ENCODE measurements at places on chromosomes 3 and 15.

- DNase-seq, result no peak
These were observed 194.6 kb downstream of the ADAMTSL3 start for GRCh38 chr15:83848315-83849050.

- no peak for DNase-seq
These were observed 5.9 kb downstream of the C3orf22 start for GRCh38 chr3:126552688-126553283.

- no peak for DNase-seq
These were observed 63.3 kb downstream of the RBM6 start for GRCh38 chr3:50003216-50003615.

DNA sequence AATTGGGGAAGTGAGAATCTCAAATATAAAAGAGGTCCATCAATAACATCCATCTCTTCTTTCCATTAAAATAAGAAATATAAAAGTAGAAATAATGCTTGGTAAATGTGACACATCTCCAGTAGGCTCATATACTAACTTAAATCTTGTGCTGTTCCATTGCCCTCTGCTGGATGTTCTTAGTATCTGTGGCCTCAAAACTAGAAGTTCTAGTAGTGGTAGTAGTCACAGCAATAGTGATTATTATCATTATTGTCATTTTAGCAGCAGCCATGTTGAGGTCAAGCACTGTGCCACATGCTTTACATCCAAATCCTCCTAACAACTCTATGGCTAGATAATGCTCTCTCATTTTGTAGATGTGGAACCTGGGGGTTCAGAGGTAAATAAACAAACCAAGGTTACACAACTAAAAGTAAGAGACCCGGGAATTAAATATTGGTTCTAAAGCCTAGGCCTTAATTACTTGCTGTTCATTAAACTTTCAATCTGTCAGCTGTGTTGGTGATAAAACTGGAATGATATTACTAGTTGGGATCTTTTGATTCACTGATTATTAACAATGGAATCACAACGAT, 20.2 kb upstream of the BTLA start:
- DNase-seq, result no peak

GRCh38 chr3:127211118-127212060, 18.5 kb downstream of the PRR23E start:
- DNase-seq, result no peak

DNA sequence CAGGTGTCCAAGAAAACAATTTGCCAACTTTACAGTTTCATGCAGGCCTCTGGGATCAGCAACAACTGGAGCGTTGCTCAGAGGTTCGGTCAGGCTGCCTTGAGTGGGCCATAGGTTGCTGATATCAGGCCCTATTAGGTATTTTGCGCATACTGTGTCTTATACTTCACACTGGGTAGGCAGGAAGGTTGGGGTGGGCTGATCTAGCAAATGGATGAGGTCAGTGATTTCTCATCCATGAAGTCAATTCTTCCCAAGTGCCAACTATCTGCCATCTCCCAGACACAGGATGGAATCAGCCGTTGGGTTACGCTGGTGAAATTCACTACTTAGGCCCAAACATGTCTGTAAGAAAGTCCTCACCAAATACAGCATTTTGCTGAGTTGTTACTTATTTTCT, 77.6 kb downstream of the SLC7A14 start:
- DNase-seq, result no peak

- DNase-seq, result no peak
These were observed 106.1 kb downstream of the WDR76 start for GRCh38 chr15:43932907-43933306.

- no peak for DNase-seq
These were observed 84.9 kb downstream of the MEIS2 start for GRCh38 chr15:37015451-37015850.

DNA sequence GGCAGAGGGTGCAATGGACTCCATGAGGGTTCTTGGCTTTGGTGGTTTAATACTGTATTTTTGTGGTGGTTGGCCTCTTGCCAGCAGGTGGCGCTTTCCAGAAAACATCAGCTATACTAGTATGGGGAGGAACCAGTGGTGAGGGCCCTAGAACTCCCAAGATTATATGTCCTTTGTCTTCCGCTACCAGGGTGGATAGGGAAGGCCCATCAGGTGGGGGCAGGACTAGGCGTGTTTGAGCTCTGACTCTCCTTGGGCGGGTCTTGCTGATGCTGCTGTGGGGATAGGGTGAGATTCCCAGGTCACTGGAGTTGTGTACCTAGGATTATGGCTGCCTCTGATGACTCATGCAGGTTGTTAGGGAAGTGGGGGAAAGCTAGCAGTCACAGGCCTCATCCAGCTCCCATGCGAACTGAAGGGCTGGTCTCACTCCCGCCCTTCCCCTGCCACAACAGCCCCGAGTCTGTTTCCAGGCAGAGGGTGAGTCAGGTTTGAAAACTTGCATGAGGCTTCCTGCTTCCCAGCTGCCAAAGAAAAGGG, 357.7 kb downstream of the OTOL1 start:
- no peak for DNase-seq

- no peak for DNase-seq
These were observed 21.3 kb upstream of the LRRC58 start for GRCh38 chr3:120370463-120370862.

GRCh38 chr15:33518421-33518820, 207.7 kb downstream of the RYR3 start:
- DNase-seq, result no peak

DNA sequence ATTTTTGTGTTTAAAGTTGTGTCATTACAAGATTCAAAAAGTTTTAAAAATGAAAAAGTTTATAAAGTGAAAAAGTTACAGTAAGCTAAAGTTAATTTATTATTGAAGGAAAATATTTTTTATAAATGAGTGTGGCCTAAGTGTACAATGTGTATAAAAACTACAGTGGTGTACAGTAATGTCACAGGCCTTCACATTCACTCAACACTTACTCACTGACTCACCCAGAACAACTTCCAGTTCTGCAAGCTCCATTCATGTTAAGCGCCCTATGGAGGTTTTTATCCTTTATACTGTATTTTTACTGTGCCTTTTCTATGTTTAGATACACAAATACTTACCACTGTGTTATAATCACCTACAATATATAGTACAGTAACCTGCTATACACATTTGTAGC, 76.3 kb downstream of the DTWD1 start:
- no peak for DNase-seq

- no peak for DNase-seq
These were observed 72.2 kb upstream of the GUCA1C start for GRCh38 chr3:109025896-109026295.

DNA sequence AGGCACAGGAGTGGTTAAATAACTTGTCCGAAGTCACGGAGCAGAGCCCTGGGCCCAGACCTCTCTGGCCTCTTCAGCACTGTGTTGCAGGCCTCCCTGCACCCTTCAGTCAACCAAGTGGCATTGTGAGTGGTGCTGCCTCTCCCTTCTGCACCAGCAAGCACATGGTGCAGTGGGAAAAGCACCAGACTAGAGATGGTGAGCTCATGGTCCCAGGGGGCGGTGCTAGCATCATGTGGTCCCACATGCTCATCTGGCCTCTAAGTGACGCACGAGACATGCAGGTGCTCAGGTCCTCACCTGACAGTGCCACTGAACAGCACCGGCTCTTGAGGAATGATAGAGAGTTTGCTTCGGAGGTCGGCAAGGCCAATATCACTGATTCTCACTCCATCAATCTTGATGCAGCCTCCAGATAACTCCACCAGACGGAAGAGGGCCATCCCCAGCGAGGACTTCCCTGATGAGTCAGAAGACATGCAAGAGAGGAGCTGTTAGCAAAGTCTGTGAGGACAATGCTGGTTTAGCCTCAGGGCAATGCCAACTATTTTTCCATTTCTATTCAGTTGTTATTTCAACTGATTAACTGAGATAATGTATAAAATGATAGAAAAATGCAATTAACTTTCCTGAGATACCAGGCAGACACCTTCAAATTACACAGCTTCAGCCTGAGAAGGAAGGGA, 53.1 kb upstream of the PARL start:
- no peak for DNase-seq

GRCh38 chr15:53033709-53034108, 243.6 kb upstream of the ONECUT1 start:
- no peak for DNase-seq

GRCh38 chr3:44235604-44236484, 5.8 kb upstream of the TOPAZ1 start:
- DNase-seq, result no peak

GRCh38 chr3:63892773-63893352, 19.3 kb downstream of the SCAANT1 start:
- DNase-seq, result no peak

- DNase-seq, result no peak
These were observed 235.6 kb downstream of the CLSTN2 start for GRCh38 chr3:140170612-140171011.

DNA sequence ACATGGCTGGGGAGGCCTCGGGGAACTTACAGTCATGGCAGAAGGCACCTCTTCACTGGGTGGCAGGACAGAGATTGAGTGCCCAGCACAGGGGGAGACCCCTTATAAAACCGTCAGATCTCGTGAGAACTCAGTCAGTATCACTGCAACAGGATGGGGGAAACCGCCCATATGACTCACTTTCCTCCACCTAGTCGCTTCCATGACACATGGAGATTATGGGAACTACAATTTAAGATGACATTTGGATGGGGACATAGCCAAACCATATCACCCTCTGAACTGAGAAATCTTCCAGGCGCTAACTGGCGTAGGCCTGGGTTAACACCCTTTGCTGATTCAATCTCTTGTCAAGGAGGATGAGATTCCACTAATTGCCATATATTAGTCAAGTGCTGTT, 392.3 kb downstream of the FEZF2 start:
- DNase-seq, result no peak

DNA sequence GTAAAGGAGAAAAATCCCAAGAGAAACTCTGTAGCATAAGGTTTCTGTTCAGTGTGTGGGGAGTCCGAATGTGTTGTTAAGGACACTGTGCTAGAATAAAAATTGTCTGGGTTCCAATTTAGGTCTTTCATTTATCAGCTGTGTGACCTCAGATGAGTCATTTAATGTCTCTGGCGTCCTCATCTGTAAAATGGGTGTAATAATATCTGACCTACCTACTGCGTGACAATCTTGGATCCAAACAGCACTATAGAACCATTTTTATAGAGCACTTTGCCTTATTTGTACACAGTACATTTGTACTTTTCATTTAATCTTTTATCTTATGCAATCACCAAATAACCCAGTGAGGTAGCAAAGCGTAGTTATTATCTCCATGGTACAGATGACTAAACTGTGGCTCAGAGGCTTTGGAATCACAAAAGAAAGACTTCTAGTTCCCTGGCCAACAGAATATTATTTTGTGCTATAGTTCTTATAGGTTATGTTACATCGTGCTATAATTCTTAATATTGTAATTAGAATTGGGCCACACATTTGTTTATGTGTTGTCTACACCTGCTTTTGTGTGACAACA, 46.6 kb upstream of the TNIK start:
- DNase-seq, result no peak

GRCh38 chr3:154161806-154162205, 40.6 kb downstream of the ARHGEF26 start:
- no peak for DNase-seq

- DNase-seq, result no peak
These were observed 583.0 kb upstream of the ROBO1 start for GRCh38 chr3:80350771-80351170.

DNA sequence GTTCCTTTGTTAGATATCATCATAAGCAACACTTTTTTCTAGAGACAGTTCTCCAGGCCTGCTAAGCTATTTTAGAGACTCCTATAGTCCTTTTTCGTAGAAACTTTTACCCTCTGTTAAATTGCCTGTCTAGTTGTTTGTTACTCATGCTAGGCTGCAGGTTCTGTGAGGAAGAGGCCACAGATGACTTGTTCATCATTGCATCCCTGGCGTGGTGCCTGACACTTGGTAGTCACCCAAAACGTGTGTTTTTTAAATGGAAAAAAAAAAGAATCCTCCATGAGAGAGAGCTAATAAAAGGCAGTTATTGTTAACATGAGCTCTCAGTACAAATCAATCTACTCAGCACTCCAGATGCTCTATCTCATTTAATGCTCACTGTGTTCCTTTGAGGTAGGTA, 35.1 kb downstream of the CCDC54 start:
- DNase-seq, result no peak

- no peak for DNase-seq
These were observed 180.0 kb upstream of the TGFBR2 start for GRCh38 chr3:30426293-30426993.

GRCh38 chr3:135272026-135272669, 477.1 kb downstream of the EPHB1 start:
- no peak for DNase-seq

- no peak for DNase-seq
These were observed 45.4 kb downstream of the ZDHHC19 start for GRCh38 chr3:196165850-196166249.

DNA sequence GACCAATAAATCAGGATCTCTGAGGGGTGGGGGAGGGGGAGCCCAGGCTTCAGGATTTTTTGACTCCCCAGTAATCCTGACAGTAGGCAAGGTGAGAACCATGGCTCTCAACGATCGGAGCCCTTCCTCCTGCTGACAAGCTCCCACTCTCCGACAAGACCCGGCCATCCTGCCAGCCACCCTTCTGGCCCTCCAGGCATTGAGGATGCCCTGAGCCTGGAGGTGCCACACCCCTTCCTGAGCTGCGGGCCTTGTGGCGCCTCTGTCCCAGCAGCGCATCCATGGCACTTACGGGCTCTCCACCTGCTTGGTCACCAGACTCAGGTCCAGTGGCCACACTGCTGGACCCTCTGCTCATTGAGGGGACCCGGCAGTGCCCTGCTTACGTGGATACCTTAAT, 46.0 kb downstream of the MGLL start:
- DNase-seq, result no peak
